Stromal cell of bone marrow (primary cell): ENCODE measurements at places on chromosomes 12 and 14.
A peak's percentile ranks its signal among the peaks of the same experiment; 100 is the strongest.

DNA sequence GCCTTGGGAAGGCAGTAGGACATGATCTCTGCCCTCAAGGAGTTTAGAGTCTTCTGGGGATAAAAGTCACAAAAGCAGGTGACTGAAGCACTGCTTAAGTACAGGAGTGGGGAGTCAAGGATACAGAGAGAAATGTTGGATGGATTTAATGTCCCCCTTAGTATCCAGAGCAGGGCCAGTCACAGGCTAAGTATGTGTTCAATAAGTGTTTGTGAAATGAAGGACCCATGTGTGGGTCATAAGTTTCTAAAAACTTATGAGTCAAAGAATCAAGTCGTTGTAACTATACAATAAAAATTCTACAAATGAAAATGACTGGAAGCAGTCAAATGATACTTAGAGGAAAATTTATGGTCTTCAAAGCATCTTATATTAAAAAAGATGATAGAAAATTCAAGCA, 25.1 kb downstream of the KRT80 start:
- no peak for DNase-seq

- DNase-seq, result no peak
These were observed 44.6 kb upstream of the ANO2 start for GRCh38 chr12:5989621-5990020.

DNA sequence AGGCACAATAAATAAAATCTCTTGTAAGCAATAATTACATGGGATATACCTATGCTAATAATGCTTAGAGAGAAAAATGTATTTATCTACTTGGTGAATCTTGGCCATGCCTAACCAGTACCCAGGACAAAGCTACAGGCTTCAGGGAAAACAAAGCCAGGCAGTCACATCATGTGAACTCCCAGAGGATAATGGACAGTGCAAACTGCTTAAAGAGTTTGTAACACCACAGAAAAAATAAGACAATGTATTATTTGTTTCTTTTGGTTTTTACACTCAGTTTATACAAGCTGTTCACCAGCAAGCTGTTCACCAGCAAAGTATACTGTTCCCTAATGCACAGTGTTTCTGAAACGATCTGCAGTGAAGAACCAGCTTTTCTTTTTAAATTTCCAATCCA, 38.0 kb downstream of the DICER1 start:
- no peak for DNase-seq

- no peak for DNase-seq
These were observed 6.0 kb downstream of the KRT7 start for GRCh38 chr12:52238916-52239646.

DNA sequence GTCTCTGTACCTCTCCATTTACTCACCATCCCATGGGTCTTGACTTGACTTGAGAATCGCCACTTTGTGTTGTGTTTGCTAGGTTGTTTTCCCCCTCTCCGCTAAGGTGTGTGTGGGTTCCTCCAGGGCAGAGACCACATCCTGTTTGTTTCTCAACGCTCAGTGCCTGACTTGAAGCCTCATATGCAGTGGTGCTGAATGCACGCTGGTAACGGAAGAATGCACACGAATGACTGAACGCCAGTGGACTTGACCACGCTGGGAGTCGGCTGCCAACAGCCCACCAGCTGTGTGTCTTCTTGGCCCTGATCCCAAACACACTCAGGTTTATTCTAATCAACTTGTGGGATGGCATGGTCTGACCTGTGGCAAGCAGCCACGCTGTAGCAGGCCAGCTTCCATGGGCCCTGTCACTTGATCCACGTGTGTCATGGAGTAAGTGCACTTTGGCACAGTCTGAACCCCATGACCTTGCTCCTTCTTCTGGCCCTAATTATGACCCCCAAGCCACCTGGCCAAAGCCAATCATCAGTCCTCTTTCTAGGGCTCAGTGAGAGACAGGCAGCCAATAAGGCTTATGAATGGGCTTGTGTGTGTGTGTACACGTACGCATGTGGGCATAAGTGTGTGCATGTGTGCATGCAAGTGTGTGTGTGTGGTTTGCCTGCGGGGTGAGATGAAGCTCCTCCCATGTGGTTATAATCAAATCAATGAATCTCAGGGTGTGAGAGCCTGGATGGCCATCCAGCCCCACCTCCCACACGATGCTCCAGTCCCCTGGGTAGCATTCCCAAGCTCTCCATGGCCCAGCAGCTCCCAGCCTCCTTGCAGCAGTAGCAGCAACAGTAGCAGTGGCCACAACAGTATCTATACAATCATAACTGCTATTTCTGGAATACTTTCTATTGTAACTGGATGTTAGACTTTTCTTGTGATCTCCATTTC, 6.4 kb upstream of the TC2N start:
- no peak for DNase-seq

DNA sequence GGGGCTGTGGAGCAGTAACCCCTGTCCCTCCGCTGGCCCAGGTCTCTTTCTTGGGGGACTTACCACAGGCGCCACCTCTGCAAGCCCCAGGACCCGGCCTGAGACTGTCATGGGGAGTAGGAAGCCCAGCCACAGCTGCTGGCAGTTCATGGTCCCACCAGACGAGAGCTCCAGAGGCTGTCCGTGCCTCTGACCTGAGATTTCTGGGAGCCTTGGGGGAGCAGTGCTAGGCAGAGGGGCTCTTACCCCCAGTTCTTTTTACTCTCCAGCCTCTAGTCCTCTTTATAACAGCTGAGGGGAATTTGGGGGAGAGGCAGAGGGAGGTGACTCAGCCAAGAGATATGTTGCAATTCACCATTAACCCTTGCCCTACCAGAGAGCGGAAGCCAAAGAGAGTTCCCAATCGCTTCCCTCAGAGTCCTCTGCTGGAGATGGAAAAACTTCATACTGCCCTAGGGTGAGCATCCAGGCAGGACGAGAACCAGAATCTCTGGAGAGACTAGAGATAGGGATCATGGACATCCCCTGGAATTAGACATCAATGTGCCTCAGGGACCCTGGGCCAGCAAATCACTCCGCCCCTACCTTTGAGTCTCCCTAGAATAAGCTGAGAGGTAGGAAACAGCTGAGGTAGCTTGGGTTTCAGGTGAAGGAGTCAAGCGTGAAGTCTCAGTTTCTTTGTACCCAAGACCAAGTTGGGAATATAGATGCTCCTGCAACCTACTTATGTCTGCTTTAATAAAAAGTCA, at the start of gene MMP19:
TSS of gene MMP19 (minus strand) at position 256 of the 749 bp plus-strand sequence. CDS start at position 150, 106 bp downstream.
- peak; percentile 67 for DNase-seq

- DNase-seq, result no peak
These were observed 131.6 kb downstream of the SAMD4A start for GRCh38 chr14:54698501-54698900.

DNA sequence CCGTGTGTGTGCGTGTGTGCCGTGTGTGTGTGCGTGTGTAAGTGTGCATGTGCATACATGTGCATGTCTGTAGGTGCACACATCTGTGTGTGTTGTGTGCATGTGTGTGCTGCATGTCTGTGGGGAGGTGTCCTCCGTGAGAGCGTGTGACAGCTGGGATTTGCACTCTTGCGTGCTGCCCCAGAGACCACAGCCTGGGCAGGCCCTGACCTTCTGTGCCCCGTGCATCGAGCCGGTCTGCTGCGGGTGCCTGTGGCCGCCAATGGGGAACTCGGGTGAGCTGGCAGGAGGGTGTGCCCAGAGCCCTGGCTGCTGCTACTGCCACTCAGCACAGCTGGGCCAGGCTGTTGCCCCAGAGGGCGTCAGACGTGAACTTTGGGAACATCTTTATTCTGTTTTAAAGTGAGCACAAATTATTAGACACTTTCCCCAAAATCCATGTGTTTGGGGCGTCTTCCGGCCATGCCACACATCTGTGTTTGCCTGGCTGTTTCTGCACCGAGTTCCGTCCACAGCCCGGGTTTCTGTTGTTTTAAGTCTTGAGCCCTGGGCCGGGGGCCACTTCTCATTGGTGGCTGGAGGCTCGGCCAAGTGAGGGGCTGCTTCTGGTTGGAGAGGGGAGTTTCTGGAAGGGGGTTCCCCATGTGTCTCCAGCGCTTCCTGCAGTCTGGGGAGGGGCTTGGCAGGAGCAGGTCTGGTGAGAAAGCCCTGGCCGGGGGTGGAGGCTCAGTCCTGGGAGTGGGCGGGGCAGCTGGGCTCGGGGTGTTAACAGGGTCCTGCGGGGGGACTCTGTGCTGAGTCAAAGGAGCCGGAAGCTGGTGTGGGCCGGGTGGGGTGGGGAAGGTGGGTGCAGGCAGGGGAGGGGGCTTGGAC, 7.6 kb downstream of the CEP170B start:
- no peak for DNase-seq

GRCh38 chr12:27333403-27334009, 870 bp downstream of the BMAL2 start:
- no peak for DNase-seq

GRCh38 chr14:74804219-74804825, 41.2 kb downstream of the YLPM1 start:
- peak; percentile 26 for DNase-seq

DNA sequence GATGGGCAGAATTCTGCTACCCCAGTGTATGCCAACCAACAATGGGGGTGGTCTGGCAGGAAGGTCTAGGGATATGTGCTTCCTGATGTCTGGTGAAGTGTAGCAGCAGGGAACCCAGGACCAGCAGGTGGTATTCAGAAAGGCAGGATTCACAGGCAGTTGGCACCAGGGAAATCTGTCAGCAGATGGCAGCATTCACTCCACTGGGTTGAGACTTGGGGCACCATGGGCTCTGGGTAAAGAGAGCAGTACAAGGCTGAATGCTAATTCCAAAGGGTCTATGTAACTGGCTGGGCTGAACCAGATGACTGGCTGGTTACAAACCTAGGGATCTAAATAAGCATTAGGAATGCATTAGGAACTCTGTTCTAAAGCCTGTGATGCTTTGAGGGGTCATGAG, 466.9 kb upstream of the STXBP6 start:
- DNase-seq, result no peak

GRCh38 chr12:23564451-23565152, 384.9 kb downstream of the SOX5 start:
- no peak for DNase-seq

GRCh38 chr12:52805739-52806138, 8.2 kb downstream of the KRT4 start:
- no peak for DNase-seq

DNA sequence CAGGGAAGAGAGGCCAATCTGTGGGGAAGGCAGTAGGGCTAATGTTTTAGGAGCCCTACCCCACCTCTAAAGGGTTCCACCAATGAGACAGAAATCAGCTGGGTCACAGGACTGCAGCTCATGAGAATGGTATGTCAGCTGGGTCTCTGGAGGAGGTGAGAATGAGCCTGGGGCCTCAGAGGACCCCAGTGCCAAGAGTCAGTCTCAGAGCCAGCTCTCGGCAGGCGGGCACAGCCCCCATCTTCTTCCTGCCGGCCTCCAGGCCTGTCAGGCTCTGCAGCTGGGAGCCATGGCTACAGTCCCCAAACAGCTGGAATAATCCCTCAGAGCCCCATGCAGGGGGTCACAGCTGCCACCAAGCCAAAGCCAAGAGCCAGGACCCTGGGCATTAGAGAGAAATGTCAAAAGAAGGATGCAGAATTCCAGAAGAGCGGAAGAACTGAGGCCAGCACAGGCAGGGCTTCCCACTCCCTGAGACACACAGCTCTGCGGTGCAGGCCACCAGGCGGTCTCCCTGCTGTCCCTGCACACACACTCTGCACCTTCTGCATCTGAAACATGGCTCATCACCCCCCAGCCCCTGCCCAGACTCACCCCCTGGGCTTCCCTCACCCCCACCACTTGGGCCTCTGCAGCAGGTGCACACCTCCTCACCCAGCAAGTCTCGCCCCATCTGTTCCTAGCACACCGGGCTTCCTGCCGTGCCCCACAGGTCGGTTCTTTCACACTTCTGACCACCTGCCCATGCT, 26.0 kb downstream of the ITPK1 start:
- DNase-seq, result no peak

- DNase-seq, result no peak
These were observed 36.1 kb upstream of the PRICKLE1 start for GRCh38 chr12:42625611-42626010.

- no peak for DNase-seq
These were observed 28.2 kb downstream of the P2RX4 start for GRCh38 chr12:121238086-121238485.

GRCh38 chr12:76250256-76250655, 98.0 kb downstream of the BBS10 start:
- DNase-seq, result no peak

GRCh38 chr12:96070670-96071279, 35.4 kb upstream of the LTA4H start:
- DNase-seq, result no peak

DNA sequence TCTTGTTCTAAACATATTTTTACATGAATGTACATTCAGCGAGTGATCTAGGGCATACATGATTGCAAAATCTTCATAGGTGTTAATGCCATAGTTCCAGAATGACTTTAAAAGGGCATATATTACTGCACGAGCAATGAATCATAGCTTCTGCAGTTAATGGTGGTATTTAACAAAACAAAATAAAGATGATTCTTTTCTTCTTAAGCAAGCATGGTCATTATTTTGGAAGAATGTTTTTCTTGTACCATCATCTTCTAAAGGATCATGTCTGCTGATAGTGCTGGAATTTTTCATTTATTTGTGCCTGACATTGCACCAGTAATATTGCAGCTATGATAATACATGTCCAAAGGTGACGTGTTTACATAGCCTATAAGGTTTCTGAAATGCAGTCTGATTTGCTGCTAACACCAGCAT, 388.6 kb downstream of the CCDC91 start:
- no peak for DNase-seq

DNA sequence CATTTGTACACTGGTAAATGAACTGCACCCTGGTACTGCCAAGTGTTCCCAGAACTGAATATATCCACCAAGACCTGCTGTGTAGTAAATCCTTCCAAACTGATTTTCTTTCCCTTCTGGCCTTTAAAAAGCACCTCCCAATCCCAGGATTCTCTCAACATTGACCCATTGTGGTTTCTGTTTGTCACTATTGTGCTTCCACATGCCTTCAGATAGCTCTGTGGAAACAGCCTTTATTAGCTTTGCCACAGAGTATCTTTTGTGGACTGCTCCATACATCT, 949 bp upstream of the KIF21A start:
- DNase-seq, result no peak

DNA sequence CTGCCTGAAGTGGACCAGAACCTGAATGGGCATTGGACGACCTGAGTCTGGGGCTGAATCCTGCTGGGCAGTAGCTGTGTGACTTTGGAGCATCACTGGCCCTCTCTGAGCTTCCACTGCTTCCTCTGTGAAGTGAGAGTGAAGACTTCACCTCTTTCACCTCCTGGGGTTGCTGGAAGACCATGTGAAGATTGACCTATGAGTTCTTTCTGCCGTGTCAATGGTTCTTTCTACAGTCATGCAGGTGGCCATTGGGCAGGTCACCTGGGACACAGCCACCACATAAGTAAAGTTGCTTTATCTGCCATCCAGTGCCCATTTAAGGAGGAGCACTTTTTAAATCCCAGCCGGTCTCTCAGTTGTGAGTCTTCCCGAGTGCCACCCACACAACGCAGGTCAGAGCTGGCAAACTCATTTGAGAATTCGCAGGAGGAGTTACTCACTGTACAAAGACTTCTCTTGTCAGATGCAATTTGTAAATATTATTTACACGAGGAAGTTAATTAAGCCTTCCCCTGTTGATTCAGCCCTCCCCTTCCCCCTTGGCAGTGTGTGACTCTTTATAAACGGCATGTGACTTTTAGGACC, 74.8 kb upstream of the TCL1B start:
- DNase-seq, result no peak

- no peak for DNase-seq
These were observed 165.5 kb downstream of the KIF21A start for GRCh38 chr12:39277416-39277815.
